Left ventricle myocardium inferior (tissue), 1 donor: ENCODE measurements at places on chromosomes 7 and 10.

DNA sequence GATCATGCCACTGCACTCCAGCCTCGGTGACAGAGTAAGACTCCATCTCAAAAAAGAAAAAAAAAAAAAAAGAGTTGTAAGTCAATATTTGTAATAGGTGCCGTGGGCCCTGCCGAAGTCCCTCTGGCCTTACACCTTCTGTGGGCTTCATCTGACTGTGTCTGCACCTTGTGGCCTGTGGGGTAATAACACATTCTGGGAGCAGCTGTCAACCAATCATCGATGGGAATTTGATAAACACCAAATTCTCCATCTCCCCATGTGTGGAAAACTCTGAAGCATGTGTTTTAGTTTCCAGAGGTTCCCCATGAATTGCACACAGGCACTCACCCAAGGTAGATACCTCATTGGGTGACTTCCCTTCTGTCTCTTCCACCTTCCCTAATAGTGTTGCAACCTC is 10.8 kb downstream of the ZNF394 start:
- no peak for DNase-seq

DNA sequence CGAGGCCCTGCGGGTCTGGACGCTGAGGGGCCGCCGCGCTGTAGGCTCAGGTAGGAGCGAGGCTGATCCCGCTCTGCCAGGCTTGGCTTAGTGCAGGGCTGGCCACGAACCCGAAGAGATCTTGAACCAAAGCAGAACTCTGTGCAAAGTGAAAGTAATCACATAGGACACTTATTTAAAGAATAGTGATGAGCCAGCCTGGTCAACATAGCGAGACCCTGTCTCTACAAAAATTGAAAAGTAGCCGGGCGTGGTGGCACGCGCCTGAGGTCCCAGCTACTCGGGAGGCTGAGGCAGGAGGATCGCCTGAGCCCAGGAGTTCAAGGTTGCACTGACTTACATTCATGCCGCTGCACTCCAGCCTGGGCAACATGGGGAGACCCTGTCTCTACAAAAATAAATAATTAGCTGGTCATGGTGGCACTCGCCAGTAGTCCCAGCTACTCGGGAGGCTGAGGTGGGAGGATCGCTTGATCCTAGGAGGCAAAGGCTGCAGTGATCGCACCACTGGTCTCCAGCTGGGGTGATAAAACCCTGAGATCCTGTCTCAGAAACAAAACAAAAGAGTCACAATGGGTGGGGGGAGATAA is 541 bp downstream of the ZSCAN25 start:
- DNase-seq = no peak

DNA sequence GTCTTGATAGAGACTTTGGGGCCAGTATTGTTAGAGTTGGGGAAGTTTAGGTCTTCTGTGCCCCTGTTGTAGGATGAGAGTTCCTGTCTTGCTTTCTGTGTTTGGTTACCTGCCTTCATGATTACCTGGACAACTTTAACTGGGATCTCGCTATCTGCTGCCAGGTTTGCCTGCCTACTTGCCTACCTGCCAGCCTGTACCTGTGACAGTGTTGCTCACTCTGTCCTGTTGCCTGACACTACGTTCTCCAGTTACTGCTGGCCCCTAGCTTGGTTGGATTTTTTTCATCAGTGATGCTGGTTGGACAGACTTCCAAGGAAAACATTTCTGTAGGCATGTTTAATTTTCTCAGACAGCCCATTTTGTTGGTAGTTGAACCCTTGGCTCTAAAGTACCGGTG is 48.4 kb downstream of the PPP1R9A start:
- no peak for DNase-seq

DNA sequence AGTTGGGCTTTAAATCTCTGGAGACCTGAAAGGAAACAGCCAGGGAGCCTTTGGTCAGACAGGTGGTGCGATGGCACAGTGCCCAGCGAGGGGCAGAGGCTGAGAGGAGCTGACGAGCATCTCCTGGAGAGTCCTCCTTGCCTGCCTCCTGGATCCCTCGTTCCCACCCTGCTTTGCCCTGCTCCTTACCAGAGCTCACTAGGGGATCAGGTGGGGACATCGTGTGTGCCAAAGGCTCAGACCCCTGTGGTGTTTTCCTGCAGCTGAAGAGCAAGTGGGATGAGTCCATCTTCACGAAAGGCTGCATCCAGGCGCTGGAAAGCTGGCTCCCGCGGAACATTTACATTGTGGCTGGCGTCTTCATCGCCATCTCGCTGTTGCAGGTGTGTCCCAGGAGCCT is 21.8 kb upstream of the SH2D4B start:
- no peak for DNase-seq

- peak; percentile 60 for DNase-seq
Measured at GRCh38 chr10:73910764-73911552, at the start of gene PLAU. TSS of gene PLAU (plus strand) at chr10:73911132. CDS start at chr10:73911556, 424 bp downstream.

DNA sequence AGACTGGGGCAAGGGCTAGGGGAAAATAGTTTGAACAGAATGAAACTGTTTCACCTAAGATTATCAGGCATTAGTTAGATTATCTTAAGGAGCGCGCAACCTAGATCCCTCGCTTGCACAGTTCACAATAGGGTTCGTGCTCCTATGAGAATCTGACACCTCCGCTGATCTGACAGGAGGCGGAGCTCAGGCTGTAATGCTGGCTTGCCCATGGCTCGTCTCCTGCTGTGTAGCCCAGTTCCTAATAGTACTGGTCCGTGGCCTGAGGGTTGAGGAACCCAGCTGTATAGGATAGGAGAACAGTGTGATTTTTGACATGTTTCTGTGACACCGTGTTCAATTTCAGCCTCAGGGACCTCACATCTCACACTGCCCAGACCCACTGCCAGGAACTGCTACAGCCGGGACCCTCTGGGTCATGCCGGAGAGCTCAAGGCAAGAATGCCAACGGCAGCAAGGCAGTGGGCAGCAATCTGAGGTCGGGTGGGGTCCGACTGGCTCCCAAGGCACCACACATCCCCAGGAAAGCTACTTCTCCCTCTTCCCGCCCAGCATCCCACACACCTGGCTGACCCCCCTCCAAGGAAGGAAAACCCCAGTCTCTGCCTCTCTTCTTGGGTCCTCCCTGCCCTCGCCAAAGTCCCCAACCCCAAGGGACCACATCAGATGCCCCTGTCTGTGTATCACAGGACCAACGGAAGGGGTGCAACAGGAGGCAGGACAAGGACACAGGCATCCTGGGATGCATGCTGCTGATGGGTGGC is 31.7 kb downstream of the CAMK2B start:
- peak; percentile 38 for DNase-seq

GRCh38 chr10:43943818-43944360 is 295.2 kb upstream of the ZNF32 start:
- no peak for DNase-seq

- DNase-seq = no peak
Measured at GRCh38 chr10:77501152-77501845, 136.3 kb downstream of the KCNMA1 start.

- DNase-seq = peak; percentile 43
Measured at GRCh38 chr10:79487296-79488194, 24.8 kb upstream of the EIF5AL1 start.

DNA sequence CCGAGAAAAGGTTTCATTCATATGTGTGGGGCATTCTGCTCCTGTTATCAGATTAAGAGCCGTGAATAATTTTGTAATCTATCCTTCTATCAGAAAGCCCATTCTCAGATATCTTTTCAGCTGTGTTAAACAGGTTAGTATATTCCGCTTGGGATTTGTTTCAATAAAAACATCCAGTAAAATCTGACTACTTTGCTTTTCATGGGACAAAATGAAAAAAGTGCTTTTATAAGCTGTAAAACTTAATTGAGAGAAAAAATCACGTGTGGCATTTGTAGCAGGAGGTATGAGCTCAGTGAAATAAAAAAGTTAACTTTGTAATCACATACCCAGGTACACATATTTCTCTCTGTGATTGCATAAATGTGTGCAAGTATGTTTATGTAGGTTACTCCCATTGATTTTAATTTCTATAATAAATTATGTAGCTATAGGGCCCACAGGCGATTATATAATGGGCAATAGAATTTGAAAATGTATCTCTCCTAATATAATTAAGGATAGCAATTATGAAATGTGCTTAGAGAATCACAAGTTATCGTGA is 3.9 kb downstream of the MET start:
- DNase-seq = no peak

DNA sequence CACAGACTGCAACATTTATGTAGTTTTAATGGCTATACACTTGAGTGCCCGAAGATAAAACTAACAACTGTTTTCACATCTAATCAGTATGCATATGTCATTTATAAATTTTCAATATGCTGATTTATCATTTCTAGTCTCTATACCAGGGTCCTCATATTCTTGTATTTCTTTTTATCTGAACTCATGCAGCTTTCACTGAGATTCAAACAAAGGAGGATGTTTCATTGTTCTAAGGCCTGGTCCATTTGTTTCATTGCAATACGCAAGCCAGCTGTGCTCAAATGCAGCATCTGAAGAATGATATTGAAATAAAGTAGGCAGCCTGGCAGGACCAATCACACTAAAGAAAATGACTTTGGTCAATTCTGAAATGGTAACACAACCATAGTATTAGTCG is 31.7 kb downstream of the MAGI2 start:
- no peak for DNase-seq

DNA sequence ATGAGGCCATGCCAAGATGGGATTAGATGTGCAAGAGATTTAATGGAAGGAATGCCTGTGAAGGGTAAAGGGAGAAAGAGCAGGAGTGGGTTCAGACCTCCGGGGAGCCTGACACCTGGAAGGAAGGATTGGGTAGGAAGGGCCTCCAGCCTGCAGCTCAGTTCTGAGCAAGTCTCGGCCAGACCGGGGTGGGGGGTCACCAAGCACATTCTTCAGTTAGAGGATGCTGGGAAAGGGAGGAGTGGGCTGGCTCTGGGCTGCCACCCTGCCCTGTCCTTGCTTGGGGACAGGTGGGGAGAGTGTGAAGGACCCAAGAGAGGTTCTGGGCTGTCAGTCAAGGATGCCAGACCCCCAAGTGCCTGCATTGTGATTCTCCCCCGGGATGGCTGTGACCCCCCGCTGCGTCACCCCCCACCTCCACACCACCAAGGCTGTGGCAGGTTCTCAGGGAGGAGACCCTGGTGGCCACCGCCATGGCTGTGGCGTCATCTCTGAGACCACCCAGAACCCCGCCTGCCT is 16.5 kb upstream of the PRKAG2 start:
- no peak for DNase-seq

DNA sequence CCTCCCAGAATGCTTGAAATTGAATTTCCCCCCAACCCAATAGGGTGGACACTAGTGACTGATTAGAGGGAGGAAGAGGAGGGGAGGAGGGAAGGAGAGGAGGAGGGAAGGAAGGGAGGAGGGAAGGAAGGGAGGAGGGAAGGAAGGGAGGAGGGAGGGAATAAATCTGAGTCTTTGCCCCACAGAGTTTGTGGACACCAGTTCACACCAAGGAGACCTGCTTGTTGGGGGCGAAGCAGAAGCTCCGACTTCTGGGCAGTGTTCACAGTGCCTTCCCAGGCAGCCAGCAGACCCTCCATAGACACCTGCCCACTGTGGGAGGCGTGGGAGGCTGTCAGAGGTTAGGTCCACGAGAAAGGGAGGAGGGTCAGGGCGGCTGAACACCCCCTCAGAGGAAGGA is 44.8 kb downstream of the PRKAG2 start:
- DNase-seq = no peak

- no peak for DNase-seq
Measured at GRCh38 chr7:112799448-112800120, 9.4 kb upstream of the TMEM168 start.

- no peak for DNase-seq
Measured at GRCh38 chr10:11034762-11035161, 17.1 kb downstream of the CELF2 start.

GRCh38 chr7:152511736-152512135 is 75.9 kb upstream of the KMT2C start:
- no peak for DNase-seq

DNA sequence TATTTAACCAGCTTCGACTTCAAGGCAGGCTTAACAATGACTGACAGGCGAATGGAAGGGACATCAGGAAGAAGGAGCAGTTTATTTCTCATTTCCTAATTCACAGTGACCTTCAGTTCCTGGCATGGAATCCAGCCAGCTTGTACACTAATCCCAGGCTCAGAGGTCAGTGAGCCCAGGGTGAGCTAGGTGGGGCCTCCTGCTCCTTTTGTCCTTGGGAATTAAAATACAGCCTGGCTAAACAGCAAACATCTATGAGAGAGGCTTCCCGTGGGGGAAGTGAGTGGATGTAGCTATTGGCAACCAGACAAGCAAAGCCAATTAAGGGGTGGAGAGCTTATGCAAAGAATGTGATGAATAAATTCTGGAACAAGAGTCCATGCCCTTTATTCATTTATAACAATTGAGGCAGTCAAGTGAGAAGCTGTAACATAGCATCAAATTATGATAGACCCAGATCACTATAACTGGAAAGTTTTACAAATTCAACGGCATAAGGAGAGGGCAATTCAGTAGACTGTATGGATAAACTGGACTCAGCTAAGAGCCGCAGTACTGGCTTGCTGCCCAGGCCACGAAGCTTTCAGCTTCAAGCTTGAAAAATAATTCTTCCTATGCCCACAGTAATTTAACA is 57.1 kb downstream of the STK17A start:
- no peak for DNase-seq

GRCh38 chr7:105647591-105647990 is 66.3 kb upstream of the EFCAB10 start:
- no peak for DNase-seq

DNA sequence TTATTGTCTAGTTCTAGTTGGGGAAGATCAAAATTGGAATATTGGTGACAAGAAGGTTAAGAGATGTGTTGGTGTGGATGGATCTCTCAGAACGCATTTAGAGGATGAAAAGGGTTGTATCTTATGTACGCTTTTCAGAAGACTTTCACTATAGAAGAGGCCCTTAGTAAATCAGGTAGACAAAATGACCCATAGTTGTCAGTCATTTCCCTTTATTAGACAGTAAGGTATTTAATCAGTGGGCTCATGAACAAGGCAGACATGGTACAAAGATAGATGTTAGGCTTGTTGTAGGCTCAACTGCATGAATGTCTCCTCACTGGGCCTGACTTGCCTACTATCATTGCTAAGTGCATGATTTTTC is 359.2 kb downstream of the PHF14 start:
- DNase-seq = no peak
